CD4-positive, alpha-beta T cell treated with Interleukin-6 for 4 hours (primary cell): ENCODE measurements at places on chromosomes 4 and X.

DNA sequence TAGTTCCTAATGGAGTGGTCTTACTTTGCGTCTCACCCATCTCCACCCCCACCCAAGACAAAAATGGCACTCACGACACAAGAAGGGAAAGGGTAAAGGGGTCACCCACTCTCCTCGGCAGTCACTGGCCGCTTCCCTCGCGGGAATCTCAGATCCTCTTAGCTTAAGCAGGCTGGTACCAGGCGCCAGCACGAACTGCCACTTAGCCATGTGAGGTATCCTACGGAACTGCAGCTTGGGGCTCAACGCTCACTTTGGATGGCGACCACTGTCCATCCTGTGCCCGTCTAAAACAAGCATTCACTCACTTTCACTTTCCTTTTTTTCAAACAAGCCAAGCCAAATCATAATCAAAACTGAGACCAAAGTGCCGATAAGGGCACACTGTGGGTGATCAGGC, 14.6 kb upstream of the MAGIX start:
- no peak for DNase-seq

DNA sequence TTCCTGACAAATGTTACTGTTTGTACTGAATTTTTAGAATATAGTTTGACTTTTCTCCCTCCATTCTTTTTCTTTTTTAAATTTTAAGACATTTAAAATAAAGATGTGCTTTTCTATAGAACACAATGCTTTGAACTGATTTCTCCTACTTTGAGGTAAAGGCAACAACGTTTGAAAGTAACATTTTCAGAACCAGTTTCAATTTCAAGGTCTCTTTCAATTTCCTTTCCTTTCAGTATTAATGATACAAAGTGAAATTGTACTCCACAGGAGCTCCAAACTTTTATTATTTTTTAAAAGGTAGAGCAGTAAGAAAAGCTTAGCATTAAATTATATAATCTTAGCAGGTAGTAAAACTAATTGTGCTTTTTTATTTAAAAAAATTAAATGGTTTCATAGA, 54.9 kb downstream of the NDST4 start:
- no peak for DNase-seq

DNA sequence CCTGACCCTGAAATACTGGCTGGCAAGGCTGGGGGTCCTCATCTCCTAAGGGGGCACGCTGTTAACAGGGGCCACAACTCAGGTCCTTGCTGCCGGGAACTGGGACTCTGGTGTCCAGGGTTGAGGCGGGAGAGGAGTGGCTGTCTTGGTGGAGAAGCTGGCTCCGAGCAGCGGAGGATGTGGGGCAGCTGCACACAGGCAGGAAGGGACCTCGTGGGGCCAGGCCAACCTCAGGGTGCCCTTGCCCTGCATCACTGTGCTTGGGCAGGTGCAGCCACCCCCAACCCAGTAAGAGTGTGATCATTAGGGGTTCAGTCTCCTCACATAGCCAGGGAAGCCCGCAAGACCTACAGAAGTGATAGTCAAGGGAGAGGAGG, 12.6 kb upstream of the PDE6B start:
- DNase-seq, result no peak

DNA sequence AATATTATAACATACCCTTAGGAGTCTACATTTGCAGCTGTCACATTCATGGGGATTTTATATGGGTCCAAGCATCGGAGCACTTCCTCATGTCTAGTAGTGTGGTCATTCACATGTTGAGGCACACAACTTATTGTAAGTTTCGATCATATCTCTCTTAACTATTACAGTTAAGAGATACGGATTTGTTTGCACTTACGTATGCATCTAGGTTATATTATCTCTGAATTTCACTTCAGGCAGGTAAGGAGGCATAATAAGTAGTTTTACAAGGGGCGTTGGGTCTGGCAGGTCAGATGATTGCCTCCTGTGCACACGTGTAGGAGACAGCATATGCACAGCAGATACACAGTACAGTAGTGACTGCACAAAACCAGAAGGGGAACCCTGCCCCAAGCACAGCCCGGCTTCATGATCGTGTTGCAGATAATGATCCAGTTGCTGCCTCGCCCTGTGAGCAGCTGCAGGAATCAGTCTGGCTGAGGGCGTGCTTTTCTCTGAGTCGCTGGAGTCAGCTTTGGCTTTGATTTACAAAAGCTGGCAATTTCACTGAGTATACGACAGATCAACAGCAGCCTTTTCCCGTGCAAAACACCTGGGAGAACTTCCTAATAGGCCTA, 302.9 kb upstream of the GATB start:
- DNase-seq, result peak; percentile 63

GRCh38 chrX:111090458-111090857, 5.5 kb upstream of the PAK3 start:
- DNase-seq, result no peak

DNA sequence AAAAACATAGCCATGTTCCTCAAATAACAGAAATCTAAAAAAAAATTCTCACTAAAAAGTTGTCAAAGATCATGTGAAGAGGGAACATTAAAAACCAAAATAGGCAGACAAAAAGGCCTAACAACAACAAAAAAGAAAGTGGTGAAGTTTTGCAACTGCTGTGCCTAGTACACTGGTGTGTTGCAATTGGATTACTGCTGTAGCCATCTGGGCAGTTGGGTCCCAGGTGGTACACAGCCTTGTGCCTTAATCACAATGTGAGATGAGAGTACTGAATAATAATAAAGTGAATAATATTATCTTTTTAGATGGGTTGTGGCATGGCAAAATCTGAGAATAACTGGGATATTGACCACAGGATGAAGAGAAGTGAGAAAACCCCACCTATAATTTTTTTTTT, 12.0 kb downstream of the C4orf54 start:
- DNase-seq, result no peak

GRCh38 chr4:86132468-86132867, 227.4 kb downstream of the MAPK10 start:
- DNase-seq, result no peak

GRCh38 chrX:22516893-22517292, 244.2 kb downstream of the CBLL2 start:
- no peak for DNase-seq

- DNase-seq, result no peak
These were observed 15.7 kb upstream of the WDR19 start for GRCh38 chr4:39166669-39167068.

DNA sequence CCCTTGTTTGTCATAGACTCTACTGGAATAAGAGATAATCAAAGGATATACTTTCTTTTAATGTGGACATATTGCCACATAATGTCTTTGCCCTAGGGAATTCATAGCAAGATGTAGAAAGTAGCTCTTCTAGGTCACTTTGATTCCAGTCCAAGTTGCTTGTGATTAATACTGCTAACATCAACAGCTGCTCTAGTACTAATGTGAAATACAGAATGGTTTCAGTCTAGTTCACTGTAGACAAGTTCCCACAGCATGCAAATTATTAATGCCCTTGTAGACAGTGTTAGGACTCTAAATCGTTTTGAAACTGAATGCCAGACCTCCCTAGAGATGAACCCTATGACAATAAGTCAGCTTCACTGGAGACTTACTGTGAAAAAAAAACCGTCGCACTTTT, 494.6 kb upstream of the ATOH1 start:
- no peak for DNase-seq

DNA sequence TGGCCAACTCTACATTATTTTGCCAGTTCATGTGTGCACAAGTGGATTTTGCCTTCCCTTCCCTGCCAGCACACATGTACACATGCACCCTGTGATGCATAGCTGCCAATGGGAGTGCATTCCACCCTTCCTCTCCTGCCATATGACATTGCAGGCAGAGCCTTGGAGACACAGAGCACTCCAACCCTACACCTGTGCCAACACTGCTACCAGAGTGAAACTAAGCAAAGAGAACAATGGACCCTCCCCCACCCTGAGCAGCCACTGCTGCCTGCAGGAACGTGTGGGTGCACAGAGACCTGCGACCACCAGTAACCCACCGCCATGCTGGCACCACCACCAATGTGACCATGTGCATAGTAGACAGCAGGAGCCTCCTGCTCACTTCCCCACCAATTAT, 78.4 kb downstream of the ITM2A start:
- no peak for DNase-seq

GRCh38 chr4:136893573-136893972, 638.7 kb downstream of the PCDH18 start:
- no peak for DNase-seq

GRCh38 chr4:1683736-1684505, at the start of gene FAM53A:
TSS of gene FAM53A (minus strand) at chr4:1684313. CDS start at chr4:1668741, 15,572 bp downstream.
- peak; percentile 96 for DNase-seq

DNA sequence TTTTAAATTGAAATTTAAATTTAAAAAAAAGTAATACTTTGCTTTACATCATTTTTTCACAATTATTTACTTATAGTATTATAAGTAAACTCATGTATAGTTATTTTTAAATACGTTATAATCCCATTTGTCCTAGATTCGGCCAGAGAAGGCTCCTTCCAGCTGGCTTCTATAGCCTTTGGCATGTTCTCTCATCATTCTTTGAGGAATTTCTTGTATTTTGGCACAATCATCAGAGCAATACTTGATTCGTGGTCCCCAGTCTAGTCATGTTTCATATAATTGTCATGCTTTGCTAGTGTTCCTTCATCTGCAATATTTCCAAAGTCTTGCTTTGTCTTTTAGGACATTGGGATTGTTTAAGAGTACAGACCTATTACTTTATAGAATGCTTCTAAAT, 1037.9 kb upstream of the AGA start:
- no peak for DNase-seq

DNA sequence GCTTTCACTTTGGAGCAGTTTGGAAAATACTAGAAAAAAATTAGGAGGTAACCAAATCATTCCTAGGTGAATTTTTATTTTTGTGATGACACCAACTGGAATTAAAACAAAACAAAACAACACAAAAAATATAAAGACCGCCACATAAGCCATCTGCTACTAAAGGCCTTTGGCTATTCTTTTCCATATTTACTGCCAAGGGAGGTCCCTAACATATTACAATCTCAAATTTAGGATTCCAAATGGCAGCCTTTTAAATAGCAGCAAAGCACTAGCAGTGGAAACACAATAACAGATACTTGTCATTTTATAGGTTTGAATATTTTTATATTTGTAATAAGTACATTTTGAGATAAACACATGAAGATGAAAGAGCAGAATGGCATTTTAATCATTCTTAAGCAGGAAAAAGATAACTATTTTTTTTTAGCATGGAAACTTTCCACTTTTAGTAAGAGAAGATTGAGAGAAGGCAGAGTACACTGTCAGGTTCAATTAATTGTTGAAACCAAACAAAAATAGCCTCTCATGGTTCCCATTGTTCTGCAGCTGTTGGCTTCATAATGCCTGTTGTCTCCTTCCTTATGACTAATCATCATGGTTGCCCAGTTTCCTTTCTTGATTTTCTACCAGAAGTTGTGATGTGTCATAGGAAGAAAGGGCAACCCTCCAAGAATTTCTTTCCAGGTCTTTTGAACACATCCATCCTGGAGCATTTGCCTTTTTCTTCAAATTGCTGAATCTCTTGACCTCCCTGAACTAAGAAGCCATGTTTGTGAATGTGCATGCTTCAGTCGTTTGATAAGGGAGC, 219.0 kb upstream of the EMCN start:
- DNase-seq, result no peak

GRCh38 chr4:101977076-101977475, 186.5 kb downstream of the BANK1 start:
- no peak for DNase-seq

DNA sequence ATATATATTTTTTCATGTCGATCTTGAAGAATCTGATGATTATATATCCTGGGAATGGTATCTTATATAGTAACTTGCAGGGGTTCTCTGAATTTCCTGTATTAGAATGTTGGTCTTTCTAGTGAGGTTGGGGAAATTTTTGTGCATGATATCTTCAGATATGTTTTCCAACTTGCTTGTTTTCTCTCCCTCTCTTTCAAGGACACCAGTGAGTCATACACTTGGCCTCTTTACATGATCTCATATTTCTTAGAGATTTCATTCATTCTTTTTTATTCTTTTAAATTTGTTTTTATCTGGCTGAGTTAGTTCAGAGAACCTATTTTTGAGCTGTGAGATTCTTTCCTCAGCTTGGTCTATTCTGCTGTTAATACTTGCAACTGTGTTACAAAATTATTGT, 27.2 kb upstream of the C4orf17 start:
- DNase-seq, result no peak

GRCh38 chr4:94256828-94257227, 49.2 kb downstream of the SMARCAD1 start:
- DNase-seq, result no peak

- DNase-seq, result no peak
These were observed 48.6 kb upstream of the CAPN6 start for GRCh38 chrX:111318901-111319300.

- no peak for DNase-seq
These were observed 285.6 kb downstream of the ARHGAP24 start for GRCh38 chr4:85760511-85760910.

- no peak for DNase-seq
These were observed 76.0 kb upstream of the GIMD1 start for GRCh38 chr4:106444557-106444956.

DNA sequence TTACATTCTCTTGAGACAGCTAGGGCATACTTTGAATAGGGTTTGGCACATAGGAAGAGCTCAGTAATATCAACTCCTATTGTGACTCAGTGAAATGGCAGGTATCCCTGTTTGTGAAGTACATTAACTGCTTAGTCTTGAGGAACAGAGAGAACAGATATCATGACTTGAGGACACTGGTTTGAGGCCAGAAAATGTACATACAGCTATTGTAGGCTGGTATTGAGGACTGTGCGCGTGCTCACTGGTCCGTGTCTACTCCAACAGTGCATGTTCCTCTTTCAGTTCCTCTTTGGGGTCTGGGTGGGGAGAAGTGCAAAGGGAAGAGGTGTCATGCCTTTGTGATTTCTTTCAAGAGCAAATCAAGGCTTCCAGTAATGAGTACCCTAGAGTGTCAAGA, 34.6 kb upstream of the TBC1D9 start:
- DNase-seq, result no peak

GRCh38 chr4:111984169-111984819, 161.0 kb upstream of the FAM241A start:
- no peak for DNase-seq

DNA sequence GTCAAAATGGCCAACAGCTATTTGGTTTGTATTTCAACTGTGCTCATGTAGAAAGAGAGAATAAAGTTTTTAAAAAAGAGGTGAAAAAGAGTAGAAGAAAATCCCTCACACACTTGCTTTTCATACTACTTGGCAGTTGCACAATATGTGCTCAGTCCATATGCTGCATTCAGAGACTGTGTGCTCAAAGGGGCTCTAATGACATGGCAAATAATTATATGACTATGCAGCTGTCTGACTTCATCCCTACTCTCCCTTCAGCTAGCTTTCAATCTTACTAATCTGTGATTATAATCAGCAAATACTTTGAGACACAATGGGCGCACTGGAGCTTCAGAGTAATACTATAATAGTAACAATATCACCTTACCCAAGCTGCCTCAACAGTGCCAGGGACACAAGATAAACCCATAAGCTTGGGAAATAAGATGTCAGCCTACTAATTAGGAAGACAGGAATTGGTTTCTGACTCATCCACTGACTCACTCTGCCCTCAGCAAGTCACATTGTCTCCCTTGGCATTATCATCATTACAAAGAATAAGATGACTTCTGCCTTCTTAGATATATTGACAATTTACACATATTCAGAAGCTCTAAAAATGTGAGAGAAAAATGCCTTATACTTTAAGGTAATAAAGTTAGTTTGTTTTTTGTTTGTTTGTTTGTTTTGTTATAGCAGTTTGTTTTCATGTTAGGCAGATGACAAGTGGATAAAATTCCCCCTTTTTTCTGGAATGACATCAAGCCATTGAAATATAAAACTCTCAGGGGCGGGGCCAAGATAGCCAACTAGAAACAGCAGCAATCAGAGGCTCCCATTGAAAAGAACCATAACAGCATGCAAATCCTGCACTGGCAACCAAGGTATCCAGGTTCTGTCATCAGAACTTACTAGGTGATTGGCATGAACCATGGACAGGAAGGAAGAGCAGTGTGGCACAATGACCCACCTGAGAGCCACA, 311.6 kb downstream of the FAM133A start:
- no peak for DNase-seq
